Liver (tissue), 10 donors: ENCODE measurements at places on chromosomes 3 and 15.
A peak's percentile ranks its signal among the peaks of the same experiment; 100 is the strongest.

DNA sequence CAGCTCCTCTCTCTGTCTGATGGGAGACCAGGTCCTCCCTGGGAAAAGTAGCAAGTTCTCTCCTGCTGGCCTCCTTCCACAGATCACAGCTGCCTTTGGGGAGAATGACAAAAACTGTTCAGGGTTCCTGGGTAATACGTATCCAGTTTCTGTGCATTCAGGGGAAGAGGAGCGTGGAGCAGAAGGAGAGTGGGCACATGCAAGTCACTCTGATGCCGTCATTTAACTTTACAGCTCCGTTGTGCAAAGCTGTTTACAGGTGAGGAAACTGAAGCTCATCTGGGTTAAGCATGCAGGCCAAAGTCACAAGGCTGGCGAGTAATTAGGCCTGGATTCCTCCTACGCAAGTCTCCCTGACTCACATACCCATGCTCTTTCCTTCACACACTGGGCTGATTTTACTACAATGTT is 7.5 kb upstream of the TM4SF1 start:
- no peak for DNase-seq

- DNase-seq = peak; percentile 46
Observed at GRCh38 chr3:48088056-48088748, 72.0 kb upstream of the MAP4 start.

- DNase-seq = no peak
Observed at GRCh38 chr15:39594446-39595337, 13.8 kb downstream of the THBS1 start.

DNA sequence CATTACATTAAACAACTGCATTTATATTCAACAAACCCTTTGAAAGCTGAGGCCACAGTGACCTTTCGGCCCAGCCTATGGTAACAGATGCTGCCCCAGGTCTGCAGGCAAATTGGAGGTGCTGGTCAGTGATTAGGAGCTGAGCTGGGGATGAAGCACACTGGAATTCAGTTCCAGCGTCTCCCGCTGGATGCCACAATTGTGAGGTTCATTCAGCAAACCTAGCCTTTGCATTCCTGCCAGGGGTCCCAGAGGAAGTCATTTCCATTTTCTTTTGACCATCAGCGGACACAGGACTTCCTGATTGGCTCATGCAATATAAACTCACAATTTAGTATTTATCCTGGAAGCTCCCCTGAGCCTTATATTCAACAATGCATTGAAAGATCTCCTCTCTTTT is 89.5 kb downstream of the IL20RB start:
- DNase-seq = no peak

DNA sequence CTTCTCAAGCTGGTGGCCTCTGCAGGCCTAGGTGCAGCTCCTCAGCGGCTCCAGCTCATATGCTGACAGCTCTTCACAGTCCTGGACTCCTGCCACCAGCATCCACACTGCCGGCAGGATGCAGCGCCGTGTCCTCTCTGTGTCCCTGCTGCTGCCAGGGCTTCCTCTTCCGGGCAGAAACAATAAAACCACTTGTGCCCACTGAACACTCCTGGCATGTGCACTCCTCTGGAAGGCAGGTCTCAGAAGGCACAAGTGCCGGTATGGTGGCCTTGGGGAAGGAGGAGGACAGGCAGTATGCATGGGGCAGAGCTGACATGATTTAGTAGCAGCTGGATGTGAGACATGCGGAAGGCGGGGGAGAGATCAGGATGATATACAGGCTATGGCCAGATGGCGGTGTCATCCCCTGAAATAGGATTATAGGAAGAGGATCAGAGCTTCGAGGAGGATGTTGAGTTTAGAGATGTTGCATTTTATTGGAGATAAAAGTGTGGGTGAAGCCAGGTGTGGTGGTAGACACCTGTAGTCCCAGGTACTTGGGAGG is 7.5 kb upstream of the MAN2A2 start:
- no peak for DNase-seq

- no peak for DNase-seq
Observed at GRCh38 chr15:69869881-69870505, 227.7 kb downstream of the TLE3 start.

GRCh38 chr15:96409215-96410138 is 79.0 kb downstream of the NR2F2 start:
- DNase-seq = no peak

DNA sequence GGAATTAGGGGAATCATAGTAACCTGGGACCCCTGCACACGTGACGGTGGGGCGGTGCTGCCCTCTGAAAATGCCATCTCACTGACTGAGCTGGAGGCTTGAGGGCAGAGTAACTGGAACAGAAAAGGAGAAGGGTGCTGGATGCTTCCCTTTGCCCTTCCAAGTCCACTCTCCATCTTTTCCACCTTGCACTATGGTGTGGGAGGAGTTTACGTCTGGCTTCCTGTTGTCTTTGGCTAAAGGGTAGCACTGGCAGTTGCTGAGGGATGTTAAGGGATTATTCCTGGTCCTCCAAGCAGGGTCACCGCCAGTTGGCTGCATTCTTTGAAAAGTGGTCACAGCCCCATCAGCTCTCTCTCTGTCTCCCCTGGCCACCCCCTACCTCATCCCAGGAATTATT is 129.4 kb upstream of the SNTN start:
- DNase-seq = no peak

DNA sequence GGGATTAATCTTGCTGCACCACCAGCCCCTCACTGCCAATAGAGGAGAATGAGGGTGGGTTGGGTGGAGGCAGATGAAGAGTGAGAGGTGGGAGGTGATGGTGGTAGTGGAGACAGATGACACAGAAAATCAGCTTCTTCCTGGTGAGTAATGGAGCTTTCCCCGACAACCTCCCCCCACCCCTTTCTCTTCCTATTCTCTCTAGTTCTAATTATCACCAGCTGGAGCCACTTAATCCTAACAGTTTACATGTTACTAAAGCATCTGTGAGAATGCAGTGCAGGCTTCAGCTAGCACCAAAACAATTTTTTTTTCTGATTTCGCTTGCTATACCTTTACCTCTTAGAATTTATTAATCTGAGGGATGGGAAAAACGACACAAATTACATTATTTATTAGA is 116.1 kb upstream of the DNAJC19 start:
- no peak for DNase-seq

GRCh38 chr15:80259942-80260510 is 8.0 kb upstream of the CTXND1 start:
- no peak for DNase-seq

DNA sequence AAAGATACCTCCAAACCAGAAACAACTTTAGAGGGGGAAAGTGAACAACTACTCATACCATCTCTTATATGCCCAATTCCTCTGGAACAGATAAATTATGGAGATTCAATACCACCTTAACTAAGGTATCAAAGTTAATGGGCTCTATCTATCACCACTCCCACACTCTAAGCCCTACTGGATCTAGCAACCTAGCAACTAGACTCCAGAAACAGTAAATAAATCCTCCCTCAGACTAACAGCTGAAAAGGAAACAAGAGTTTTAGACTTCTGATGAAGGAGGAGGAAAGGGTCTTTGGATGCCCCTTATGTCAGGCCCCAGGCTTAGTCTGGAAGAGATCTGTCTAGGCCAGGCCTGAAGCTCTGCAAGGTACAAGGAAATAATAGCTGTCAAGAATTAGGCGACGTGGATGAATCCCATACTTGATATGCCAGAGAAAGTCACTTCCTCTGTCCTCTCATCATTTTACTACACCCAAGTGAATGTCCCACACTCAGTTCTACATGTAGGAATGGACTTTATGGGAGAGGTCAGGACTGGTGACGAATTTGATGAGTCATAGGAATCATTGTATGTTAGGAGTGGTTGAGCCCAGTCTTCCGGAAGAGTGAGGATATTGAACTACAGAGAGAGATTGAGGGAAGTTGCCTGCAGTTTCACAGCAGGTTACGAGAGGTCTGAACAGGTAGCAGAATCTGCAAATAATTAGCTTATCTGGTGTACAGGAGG is 113.8 kb downstream of the AKAP13 start:
- no peak for DNase-seq

GRCh38 chr15:35496585-35496984 is 49.4 kb downstream of the DPH6 start:
- DNase-seq = no peak

DNA sequence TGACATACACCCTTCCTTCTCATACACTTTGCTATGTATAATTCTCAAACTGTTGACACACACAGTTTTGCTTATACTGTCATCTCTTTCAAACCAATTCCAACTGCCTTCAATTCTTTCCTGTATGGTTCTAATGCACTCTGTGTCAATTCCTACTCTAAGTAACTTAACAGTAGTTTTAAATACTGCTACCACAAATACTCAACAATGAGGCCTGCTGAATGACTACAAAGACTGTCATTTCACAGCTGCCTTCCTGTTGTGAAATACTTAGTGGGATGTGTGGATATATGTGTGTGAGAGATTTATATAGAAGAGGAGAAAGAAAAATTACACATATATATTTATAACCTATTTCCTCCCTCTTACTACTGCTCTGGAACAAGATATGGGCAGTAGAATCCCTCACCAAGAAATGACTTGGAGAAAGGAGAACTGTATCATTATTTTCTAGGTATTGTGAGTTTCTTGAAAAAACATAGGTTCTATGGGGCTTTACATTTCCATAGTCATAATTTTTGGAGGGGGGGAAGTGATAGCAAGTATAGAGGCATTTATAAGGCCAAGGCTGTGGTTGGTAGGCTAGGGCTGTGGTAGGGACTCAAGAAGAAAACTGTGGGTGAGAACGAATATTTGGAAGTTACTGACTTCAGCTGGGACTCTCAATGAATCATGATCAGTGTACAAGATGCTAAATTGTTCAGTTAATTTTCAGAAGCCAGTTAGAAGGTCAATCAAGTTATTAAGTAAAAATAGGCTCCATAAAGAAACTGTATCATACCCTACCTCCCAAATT is 88.7 kb downstream of the ANKRD28 start:
- DNase-seq = no peak

GRCh38 chr15:52960283-52960682 is 170.1 kb upstream of the ONECUT1 start:
- no peak for DNase-seq

GRCh38 chr3:24101676-24102168 is 156.6 kb downstream of the NR1D2 start:
- DNase-seq = no peak

DNA sequence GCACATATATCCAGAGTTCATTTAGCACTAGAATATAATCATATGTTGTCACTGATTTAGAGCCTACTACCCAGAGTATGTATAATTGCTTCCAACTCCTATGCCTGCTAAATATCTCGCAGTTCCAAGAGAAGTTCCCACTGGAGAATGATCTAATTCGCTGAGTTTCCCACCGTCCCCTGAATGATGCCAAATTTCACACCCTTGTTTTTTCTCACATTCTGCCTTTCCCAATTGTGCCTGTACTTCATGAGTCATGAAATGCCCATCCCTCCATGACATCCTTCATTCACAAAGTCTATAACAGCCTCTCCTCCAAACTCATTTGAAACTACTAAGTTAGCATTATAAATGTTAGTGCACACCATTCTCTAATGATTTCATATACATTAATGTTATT is 177.2 kb downstream of the CBLB start:
- DNase-seq = no peak

GRCh38 chr15:60528530-60528929 is 49.6 kb upstream of the ICE2 start:
- DNase-seq = no peak

GRCh38 chr15:39801641-39802309 is 19.1 kb upstream of the FSIP1 start:
- DNase-seq = no peak

DNA sequence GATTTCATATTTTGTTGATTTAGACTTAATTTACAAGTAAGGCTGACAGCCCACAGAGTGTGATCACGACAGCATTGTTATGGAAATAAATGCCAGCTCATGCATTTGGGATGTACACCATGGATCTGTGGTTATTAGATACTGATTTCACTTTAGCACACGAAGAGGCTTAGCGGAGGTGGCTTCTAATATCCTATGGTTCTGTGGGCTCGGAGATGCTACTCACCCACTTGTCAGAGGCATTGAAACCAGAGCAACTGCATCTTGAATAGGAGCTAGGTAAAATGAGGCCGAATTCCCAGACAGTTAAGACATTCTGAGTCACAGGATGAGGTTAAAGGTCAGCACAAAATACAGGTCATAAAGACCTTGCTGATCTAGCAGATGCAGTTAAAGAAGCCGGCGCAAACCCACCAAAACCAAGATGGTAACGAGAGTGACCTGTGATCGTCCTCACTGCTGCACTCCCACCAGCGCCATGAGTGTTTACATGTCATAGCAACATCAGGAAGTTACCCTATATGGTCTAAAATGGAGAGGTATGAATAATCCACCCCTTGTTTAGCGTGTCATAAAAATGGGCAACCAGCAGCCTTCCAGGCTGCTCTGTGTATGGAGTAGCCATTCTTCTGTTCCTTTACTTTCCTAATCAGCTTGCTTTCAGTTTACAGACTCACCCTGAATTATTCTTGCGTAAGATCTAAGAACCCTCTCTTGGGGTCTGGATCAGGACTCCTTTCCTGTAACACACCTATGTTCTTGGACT is 117.5 kb downstream of the PGPEP1L start:
- DNase-seq = no peak

DNA sequence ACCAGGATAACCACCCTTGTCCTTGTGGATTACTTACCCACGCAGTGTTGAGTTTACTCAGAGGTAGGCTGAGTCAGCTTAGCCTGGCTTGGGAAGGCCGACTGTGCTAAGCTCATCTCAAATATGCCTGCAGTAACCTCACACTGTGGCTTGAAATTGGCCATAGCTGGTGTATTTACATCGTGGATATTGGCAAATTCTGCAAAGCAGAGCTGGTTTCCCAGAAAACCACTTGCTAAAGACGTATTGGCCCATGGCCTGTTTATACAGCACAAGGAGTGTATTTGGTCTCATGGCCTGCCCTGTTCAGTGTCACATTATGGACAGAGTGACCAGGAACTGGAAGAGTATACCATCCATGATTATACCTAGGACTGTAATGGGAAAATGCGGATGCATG is 170.5 kb upstream of the UBE3A start:
- DNase-seq = no peak

GRCh38 chr3:27720899-27721716 is 1.0 kb downstream of the EOMES start:
- DNase-seq = no peak

DNA sequence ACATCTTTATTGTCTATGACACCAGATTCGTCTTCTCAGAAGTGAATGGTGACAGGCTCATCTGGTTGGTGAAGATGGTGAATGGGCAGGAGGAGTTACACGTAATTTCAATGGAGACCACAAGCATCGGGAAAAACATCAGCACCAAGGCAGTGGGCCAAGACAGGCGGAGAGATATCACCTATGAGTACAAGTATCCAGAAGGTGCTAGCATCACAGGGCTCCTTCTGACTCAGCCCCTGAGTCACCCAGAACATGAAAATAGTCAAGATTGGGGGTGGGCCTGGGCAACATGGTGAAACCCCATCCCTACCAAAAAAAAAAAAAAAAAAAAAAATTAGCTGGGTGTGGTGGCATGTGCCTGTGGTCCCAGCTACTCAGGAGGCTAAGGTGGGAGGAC is 32.6 kb downstream of the TGM4 start:
- no peak for DNase-seq
